ENCODE measurements at places on chromosomes 2 and 18. TPM values are rescaled to one million over a fixed set of nuclear protein-coding genes. Genes with fewer than 3 reads are reported as not detected.

Gene RGPD8
- 31.2 TPM for total RNA-seq

DNA sequence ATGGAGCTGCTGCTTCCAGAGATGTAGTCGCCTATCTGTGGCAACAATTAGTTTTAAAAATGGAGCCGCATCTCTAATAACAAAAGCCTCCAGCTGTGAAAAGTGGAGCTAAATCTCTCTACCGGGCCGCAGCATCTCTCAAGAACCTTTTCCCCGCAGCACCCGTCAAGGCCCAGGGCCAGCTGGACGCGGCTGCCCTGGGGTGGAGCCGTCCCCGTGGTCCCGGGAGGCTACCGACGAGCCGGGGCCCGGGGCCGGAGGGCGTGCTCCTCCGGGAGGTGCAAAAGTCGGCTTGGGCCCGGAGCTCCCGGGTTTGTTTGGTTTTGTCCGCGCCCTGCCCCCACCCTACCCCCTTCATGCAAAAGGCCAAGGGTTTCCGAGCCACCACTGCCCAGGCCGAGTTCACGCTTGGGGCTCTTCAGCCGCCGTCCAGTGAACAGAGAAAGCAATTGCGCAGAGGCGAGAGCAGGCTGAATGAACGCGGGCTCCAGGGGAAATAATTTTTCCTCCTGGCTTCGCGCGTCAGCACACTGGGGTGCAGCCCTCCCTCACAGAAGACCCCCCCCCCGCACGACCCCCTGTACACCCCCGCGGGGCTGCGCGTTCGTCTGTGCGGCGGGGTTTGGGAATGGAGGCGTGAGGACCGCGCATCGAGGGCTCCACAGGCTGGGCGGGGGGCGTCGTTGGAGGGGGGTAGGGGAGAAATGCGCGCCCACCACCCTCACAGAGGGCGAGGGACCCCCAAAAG is 557 bp upstream of the GREB1L start:
- DNase-seq: no peak
- peaks cover 22% of the 10 kb centered on the region for H3K27me3 ChIP-seq
- H3K36me3 ChIP-seq: no peaks in the 10 kb centered on the region
- no peak overlapping the region for H3K4me3 ChIP-seq

Gene SPR
- total RNA-seq: not detected

Gene KIF1A
- total RNA-seq: not detected

Gene HOXD8
- not detected for total RNA-seq

GRCh38 chr18:37962316-37962966 is 396.8 kb upstream of the CELF4 start:
- no peak overlapping the region for H3K4me3 ChIP-seq
- H3K36me3 ChIP-seq: no peaks in the 10 kb centered on the region

GRCh38 chr2:148745151-148745851 is 100.8 kb downstream of the EPC2 start:
- peaks cover 1% of the 10 kb centered on the region for H3K4me1 ChIP-seq
- H3K27ac ChIP-seq: no peak overlapping the region
- no peak overlapping the region for H3K4me3 ChIP-seq

- no peak overlapping the region for H3K27ac ChIP-seq
- H3K4me1 ChIP-seq: no peaks in the 10 kb centered on the region
- H3K4me3 ChIP-seq: no peak overlapping the region
Measured at GRCh38 chr2:44981714-44982108, 27.5 kb downstream of the SIX2 start.

DNA sequence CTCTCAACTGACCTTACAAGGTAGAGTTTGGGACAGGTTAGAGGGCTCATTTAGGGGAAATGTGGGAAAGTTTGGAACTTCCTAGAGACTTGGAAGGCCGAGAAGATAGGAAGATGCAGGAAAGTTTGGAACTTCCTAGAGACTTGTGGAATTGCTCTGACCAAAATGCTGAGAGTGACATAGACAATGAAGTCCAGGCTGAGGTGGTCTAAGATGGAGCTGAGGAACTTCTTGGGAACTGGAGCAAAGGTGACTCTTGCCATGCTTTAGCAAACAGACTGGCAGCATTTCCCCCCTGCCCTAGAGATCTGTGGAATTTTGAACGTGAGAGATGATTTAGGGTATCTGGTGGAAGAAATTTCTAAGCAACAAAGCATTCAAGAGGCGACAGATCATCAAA is 258.9 kb upstream of the GULP1 start:
- no peaks in the 10 kb centered on the region for H3K36me3 ChIP-seq
- no peak overlapping the region for H3K4me3 ChIP-seq
- H3K27ac ChIP-seq: no peak overlapping the region
- no peaks in the 10 kb centered on the region for H3K27me3 ChIP-seq
- no peak for DNase-seq

Gene MALL
- not detected for total RNA-seq

Gene GLI2
- total RNA-seq: not detected

Data from B cell (primary cell).